ENCODE measurements at places on chromosomes 1 and 21.

DNA sequence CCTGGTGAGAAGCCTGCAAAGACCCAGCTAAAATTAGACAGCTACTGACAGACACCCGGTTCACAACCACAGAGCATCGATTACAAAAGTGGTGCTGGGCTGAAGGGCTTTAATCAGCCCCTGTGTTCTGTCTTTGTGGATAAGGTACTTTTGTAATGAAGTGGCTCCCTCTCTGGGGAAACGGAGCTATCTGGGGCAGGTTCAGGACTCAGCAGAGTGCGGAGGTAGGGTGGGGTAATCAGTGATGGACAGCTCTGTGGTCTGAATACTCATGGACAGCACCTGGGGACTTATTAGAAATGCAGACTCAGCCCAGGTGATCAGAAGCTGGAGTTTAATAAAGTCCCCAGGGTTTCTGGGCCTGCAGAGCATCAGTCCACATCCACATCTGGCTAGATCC is 152.0 kb downstream of the MATN1 start:
- DNase-seq, result no peak

DNA sequence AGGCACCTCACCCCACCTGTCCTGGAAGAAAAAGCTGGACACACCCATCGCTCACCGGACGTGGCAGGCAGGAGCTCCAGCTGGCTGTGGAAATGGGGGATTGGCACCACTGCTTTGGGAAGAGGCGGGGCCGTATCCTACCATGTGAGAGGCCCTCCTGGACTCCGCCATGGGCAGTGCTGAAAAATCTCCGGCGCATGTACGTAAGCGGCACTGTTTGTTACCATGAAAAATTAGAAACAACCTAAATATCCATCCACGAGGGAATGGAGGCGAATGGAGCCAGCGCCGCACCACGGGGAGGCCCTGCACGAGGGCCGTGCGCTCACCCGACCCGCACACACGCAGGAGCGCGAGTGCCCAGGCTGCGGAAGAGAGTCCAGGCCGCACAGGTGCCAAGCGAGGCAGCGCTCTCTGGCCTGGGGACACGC is 3.1 kb downstream of the KRTAP10-8 start:
- no peak for DNase-seq

DNA sequence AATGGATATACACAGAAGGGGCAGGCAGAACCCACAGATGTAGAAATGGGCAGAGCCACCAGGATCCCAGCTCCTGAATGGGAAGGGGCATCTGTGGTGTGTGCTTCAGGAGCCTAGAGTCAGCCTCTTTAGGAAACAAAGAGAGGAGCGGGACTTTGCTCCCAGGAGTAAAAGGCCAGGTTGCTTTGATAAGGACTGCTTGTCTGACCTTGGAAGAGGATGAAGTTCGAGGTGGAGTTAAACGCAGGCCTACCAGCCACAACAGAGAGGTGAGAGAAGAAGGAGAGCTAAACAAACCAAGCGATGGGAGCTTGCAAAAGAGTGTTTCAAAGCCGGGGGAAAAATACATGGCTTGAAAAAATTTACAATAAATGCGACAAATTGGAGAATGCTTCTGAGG is 49.9 kb upstream of the TMPRSS2 start:
- no peak for DNase-seq

DNA sequence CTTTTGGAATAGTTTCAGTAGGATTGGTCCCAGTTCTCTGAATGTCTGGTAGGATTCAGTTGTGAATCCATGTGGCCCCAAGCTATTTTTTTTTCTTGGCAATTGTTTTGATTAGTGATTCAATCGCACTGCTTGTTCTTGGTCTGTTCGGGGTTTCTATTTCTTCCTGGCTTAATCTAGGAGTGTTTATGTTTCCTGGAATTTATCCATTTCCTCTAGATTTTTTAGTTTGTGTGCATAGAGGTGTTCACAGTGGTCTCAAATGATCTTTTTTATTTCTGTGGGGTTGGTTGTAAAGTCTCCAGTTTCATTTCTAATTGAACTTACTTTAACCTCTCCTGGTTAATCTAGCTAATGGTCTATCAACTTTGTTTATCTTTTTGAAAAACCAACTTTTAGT is 117.6 kb downstream of the NME7 start:
- DNase-seq, result no peak

- DNase-seq, result no peak
Measured at GRCh38 chr1:172002725-172003345, 161.5 kb downstream of the DNM3 start.

DNA sequence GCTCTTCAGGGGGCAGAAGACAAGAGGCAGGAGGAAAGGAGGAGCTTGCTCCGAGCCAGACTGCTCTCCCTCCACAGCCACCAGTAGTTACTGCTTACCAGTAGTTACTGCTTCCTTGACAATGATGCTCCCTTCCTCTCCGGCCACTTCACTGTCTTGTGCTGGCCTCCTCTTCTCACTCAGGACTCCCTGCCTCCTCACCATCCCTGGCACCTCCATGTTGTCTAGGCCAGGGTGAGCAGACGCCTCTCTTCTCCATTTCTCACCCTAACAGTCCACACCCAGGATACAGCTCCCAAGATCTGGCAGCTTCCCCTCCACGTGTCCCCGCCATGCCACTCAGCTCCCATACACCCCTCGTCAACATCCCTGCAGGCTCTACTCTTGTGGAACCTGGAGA is 82.4 kb upstream of the TLR5 start:
- DNase-seq, result no peak

DNA sequence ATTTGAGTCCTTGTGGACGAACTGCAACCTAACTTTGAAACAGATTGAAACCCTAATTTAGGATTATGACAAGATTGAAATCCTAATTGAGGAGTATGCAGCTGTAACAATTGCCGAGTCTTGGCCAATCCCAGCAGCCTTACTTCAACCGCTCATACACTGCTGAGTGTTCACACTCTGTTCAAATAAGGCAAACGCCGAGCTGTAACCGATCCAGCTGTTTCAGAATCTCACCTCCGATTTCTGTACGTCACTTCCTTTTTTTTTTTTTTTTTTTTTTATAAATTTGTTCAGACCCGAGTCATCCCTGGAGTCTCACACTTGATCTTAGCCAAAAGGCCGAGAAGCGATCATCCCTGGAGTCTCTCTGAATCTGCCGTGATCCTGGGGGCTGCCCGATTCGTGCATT is 22.3 kb upstream of the ATP5PO start:
- no peak for DNase-seq

GRCh38 chr21:46141767-46142581 is 13.4 kb downstream of the FTCD start:
- DNase-seq, result no peak

DNA sequence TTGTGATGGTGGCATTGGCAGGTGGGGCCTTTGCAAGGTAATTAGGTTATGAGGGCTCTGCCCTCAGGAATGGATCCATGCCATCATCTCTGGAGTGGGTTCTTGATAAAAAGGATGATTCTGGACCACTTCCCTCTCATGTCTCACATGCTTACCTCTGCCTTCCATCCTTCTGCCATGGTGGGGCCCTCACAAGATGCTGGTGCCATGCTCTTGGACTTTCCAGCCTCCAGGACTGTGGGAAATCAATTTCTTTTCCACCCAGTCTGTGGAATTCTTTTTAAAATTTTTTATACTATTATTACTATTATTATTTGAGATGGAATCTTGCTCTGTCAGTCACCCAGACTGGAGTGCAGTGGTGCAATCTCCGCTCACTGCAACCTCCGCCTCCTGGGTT is 57.3 kb downstream of the ACBD3 start:
- no peak for DNase-seq

DNA sequence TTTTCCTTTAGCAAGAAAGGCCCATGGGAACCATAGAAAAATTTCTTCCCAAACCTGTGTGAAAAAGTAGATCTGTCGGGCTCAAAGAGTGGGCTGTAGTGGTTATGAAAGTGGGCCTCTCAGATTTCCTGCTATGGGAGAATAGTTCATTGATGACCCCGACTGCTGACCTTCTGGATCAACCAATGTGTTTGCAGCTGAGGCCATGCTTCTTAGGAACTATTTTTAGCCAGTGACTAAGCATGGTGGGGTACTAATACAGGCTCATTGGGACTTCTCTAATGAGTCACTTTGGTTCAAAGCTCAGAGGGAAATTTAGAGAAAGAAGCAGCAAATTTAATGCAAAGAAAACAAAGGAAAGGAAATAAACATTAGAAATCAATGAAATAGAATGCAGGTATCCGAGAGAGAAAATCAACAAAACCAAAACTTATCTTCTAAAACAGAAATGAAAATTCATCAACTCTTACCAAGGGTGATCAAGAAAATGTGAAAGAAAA is 12.6 kb upstream of the PSMA5 start:
- no peak for DNase-seq

GRCh38 chr1:43521078-43521477 is 9.6 kb upstream of the PTPRF start:
- no peak for DNase-seq

GRCh38 chr21:45295576-45296365 is 8.1 kb upstream of the POFUT2 start:
- no peak for DNase-seq

- no peak for DNase-seq
Measured at GRCh38 chr1:75203415-75204277, 69.5 kb downstream of the LHX8 start.

GRCh38 chr1:236808564-236809130 is 13.6 kb downstream of the MTR start:
- DNase-seq, result no peak

- DNase-seq, result no peak
Measured at GRCh38 chr1:239126884-239127283, 259.5 kb upstream of the CHRM3 start.

DNA sequence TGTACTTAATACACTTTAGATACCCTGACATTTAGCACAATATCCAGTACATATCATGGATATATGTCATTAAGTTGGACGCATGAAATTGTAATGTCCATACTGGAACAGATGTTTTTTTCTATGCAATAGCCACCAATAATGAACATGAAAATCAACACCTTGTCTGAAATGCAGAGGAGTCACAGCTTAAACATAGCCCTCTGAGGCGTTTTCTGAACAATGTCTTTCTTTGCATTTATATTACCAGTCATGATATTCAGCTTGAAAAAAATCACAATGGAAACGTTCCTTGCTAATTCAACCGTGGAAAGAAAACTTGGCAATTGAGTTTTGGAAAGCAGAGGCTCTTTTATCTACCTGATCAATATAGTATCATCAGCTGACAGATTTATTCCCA is 86.7 kb upstream of the COL11A1 start:
- no peak for DNase-seq

DNA sequence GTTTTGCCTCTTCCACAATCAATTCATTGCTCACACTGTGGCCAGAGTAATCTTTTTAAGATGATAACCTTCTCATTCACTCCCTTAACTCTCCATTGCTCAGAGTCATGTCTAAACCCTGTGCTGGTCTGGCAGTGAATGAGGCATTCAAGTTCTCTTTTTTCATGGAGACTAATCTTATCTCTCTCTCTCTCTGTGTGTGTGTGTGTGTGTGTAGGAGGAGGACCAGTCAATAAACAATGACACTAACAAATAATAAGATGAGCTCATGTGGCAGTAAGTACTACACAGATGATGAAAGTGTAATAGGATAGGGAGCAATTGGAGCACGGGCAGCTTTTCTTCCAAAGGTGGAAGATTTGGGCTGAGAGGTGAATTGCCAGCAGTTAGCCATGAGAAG is 122.0 kb upstream of the B3GALT2 start:
- no peak for DNase-seq

- DNase-seq, result no peak
Measured at GRCh38 chr1:147534386-147534785, 6.9 kb upstream of the BCL9 start.

GRCh38 chr1:84913555-84913892 is 20.5 kb upstream of the LPAR3 start:
- DNase-seq, result no peak

GRCh38 chr1:228094432-228095016 is 8.6 kb downstream of the C1orf35 start:
- no peak for DNase-seq

GRCh38 chr1:52402860-52403240 is 1.4 kb downstream of the ORC1 start:
- DNase-seq, result no peak

DNA sequence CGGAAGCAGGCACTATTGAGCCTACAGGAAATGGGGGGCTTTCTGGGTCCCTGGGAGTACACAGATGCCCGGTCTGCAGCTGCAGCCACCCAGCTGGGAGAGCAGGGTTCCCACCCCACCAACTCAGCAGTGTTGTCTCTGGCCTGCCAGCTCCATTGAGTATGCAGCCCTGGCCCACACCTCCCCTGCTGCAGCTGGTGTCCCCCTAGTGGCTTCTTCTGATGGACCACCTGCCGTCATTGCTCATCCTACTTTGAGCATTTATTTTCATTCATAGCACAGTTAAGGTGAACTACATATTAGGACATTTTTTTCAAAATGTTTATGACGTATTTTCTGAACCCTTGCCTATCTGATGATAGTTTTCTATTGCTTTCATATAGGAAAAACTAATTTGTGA is 189.8 kb upstream of the LYPLAL1 start:
- no peak for DNase-seq

GRCh38 chr21:17688912-17689874 is 76.5 kb upstream of the BTG3 start:
- DNase-seq, result no peak

DNA sequence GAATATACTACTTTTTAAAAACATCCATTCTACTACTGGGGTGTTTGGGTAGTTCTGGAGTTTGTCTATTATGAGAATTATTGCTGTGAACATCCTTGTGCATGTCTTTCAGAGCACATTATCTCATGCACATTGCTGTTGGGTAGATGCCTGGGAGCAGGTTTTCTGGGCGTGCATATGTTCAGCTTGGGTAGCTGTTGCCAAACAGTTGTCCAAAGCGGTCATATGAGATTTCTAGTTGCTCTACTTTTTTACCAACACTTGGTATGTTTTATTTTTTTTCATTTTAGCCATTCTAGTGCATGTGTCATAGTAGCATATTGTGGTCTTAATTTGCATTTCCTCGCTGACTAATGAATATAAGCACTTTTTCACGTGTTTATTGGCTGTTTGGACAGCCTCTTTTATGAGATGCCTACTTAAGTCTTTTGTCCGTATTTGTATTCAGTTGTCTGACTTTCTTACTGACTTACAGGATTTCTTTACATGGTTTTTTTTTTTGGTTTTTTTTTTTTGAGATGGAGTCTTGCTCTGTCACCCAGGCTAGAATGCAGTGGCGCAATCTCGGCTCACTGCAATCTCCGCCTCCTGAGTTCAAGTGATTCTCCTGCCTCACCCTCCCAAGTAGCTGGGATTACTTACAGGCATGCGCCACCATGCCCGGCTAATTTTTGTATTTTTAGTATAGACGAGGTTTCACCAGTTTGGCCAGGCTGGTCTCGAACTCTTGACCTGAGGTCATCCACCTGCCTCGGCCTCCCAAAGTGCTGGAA is 18.1 kb downstream of the ZDHHC18 start:
- no peak for DNase-seq

DNA sequence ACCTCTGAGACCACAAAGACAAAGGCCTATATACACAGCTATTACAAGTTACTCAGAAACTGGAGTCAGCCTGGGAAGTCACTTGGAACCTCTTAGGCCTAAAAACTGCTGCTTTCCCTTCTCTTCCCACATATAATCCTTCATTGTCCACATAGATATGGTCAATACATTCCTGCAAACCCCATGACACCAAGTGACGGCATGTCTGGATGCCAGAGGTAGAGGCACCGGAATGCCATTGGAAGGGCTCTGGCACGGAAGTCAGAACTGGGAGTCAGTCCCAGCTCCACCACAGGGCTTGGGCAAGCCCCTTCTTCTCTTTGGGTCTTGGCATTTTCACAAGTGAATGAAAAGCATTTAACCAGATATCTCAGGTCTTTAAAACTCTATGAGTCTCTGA is 204.7 kb downstream of the MATN1 start:
- no peak for DNase-seq

GRCh38 chr1:169890761-169891538 is 2.7 kb downstream of the SCYL3 start:
- no peak for DNase-seq

GRCh38 chr1:20409012-20409411 is 77.0 kb downstream of the CAMK2N1 start:
- no peak for DNase-seq
